Stimulated activated CD4-positive, alpha-beta T cell treated with anti-CD3 and anti-CD28 coated beads, TNF-alpha, amount 100 ng/mL, for 4 hours (primary cell): ENCODE measurements at places on chromosomes 2 and 18.

GRCh38 chr2:111072220-111072871 is 48.4 kb upstream of the BCL2L11 start:
- no peak for DNase-seq

- no peak for DNase-seq
Observed at GRCh38 chr2:83826577-83826976, 632.5 kb downstream of the SUCLG1 start.

GRCh38 chr18:53408271-53408670 is 816.2 kb downstream of the MBD2 start:
- no peak for DNase-seq

DNA sequence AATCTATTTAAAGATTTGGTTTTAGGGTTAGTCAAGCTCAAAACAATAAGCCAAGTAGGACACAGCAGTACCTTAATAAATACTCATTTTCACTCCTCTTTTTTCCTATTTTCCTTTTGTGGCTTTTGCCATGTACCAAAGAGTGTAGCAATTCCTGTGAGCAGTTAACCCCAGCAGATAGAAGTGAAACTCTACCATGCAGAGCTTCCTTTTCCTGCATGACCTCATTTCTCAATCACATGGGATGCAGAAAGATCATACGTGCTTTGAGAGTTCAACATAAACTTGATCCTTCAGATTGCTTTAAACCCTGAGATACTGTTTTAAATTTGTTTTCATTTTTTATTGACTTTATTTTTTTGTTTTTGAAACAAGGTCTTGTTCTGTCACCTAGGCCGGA is 99.1 kb upstream of the ARHGAP15 start:
- DNase-seq: no peak

DNA sequence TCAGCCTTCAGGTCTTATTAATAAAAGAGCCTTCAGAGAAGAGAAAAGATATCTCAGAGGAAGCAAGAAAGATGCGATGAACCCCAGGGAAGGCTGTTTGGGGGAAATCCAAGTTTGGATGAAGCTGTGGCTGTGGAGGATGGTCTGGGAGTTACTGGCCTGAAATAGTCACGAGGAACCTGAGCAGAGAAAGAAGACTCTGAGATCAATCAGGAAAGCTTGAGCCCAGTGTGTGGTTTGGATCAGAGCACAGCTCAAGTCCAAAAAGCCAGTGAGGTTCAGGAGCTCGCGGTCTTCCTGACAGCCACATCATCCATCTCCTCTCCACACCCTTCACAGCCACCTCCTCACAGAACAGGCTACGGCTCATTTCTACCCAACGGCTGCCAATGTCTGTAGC is 87.4 kb upstream of the SERPINE2 start:
- no peak for DNase-seq

- no peak for DNase-seq
Observed at GRCh38 chr18:45510656-45511055, 104.6 kb upstream of the SLC14A2 start.

DNA sequence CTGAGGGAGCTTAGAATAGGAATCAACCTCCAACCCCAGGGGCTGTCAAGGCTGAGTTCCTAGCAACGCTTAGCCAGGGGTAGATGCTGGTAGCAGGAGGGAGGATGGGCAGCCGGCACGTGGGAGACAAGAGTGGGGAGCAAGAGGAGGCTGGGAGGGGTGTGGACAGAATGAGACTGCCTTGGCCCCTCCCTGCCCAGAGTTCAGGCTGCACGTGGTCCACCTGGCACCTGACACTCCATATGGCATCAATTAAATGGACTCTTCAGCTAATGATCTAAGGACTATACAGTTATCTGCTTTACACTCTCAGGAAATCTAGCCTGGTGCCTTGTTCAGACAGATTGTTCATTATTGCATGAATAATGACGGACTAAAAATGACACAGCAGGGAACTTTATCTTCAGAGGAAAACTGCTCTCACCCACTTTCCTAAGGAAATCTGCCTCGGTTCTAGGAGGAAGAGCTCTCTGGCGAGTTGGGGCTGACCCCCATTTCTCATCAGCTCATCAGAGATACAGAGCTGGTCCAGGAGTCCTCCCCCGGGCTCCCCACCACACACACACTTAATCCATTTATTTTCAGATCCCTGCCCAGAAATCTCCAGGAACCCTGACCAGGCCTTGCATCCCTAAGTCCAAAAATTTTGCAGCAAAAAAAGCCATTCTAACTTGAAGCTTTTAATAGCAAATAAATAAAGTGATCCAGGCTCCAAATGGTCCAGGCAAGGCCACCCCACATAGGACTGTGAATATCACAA is 102.1 kb upstream of the CDC42EP3 start:
- no peak for DNase-seq

GRCh38 chr2:238228700-238229099 is 11.1 kb downstream of the HES6 start:
- DNase-seq: no peak

DNA sequence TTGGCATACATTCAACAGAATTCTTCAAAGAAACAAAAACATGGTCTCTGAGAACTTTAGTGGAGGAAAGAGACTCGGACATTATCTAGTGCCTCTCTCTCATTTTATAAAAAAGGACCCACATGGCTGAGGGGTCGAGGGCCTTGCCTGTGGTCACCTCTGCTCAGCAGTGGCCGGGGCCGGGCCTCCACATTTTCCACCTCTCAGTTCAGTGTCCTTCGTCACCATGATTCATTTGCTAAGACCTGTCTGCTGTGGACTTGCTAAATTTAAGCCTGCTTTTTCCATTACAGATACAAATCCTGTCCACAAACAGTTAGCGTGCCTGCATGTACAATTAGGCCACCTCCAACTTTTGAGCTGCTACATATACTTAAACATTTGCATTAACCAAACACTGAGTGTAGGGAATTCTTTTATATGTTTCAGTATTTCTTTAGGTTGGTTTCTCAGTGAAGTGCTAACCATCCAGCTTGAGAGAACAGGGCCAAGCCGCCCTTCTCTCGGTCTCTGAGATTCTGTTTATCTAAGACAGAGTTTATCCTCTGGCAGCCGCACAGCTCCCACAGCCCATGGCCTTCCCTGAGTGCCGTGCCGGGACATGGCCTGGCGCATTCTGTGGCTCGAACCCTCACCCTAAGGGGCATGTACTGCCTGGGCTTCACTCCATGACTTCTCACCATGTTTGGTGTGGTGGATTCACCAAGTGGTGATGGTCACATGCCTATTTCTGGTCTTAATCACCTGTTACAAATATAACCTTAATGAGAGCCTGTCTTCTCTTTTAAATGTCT is 46.2 kb downstream of the COA5 start:
- DNase-seq: no peak

GRCh38 chr2:111936881-111937280 is 38.5 kb downstream of the MERTK start:
- DNase-seq: no peak

- no peak for DNase-seq
Observed at GRCh38 chr2:24461685-24462084, 29.4 kb upstream of the NCOA1 start.

DNA sequence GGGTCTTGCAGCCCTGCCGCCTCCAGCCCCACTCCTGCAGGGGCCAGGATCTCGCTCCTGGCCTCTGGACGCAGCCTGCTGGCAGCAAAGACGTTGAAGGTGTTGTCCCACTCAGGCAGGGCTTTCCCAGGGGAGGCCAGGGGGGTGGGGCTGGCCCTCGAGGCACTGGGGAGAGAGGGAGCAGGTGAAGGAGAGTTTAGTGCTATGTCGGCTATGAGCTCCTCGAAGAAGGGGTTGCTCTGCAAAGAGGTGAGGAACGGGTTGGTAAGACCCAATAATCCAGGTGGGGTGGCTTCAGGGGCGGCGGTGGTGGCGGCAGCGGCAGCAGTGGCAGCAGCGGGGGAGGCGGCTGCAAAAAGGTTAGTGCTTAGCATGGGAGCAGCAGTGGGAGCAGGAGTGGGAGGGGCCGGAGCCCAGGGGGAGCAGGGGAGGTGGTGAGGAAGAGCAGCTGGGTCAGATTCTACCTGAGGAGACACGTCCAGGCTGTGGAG is 9.7 kb upstream of the SFXN5 start:
- DNase-seq: no peak

- no peak for DNase-seq
Observed at GRCh38 chr18:1663879-1664705, 759.4 kb downstream of the ADCYAP1 start.

GRCh38 chr2:182023235-182023634 is 37.6 kb downstream of the PPP1R1C start:
- DNase-seq: no peak

DNA sequence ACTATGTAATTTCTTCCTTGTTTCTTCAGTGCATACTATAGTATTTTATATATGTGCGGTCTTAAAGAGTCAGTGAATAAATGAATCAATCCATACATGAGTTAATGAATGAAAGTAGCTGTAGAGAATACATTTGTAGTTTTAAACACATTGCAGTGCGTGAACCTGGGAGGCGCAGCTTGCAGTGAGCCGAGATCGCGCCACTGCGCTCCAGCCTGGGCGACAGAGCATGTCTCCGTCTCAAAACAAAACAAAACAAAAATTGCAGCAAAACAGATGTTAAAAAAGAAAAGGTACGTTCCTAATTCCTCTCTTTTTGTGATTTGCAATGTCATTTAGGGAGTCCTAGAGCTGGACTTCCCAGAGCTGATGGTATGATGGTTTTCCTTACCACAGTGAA is 1144.8 kb upstream of the FANCL start:
- no peak for DNase-seq

GRCh38 chr2:173282795-173283545 is 71.7 kb upstream of the CDCA7 start:
- DNase-seq: no peak

- DNase-seq: no peak
Observed at GRCh38 chr18:58314284-58314683, 270.3 kb downstream of the NEDD4L start.

DNA sequence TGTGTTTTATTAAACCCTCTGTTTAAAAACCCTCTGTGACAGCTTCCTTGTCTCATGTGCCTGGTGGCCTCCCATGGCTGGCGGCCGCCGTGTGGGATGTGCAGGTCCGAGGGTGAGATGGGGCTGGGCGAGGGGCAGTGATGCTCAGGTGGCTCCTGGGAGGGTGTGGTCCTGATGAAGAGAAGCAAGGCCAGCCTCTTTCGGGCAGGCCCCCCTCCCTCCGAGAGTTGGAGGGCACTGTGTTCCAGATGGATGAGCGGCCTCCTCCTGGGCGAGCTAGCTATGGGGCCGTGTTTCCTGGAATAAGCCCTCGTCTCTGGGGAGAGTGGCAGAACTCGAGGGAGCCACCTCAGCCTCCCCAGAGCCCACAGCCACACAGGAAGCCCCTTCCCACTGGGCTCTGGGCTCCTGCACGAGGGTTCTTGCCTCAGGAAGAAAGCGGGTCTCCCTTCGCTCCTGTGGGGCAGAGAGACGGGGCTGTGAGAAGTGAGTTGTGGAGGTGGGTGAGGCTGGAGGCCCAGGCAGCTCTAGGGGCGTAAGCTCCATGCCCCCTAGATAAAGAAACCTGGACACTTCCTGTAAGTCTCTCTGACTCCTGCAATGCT is 72.1 kb downstream of the ASB1 start:
- DNase-seq: no peak

- DNase-seq: no peak
Observed at GRCh38 chr2:25257032-25257552, 84.6 kb downstream of the DNMT3A start.

- DNase-seq: no peak
Observed at GRCh38 chr2:197677056-197677455, 1.7 kb upstream of the RFTN2 start.

DNA sequence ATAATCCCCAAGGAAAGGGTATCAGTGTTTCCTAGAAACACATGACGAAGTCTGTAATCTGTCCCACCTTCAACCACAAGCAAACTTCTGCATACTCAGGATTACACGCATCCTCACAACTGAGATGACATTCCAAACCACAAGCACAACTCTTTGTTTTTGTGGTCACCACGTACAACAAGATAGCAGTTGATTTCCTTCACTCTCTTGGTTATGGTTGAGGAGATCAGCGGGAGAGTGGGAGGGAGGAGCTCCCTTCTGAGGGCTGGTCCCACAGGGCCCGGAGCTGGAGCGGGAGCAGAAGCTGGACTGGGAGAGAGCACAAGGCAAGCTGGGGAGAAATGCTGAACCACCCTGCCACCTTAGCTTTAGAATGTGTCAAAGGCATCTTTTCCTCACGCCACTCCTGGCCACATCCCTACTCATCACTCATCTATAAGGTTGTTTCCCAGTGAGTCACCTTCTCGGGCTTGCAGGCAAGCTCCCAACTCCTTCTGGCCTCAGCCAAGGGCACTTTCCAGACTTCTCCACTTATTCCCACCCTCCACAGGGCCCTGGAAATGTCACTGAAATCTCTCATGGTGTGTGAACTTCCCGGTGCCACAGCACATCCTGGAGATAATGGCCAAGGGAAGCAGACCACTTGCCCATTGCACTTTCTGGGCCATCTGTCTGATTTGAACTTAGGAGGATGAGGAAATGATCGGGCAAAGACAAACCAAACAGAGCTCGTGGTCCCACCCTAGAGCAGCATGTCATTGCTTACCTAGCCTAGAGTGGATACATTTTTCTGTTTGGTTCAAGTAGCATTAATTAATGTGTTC is 98.9 kb upstream of the LGALSL start:
- DNase-seq: no peak

DNA sequence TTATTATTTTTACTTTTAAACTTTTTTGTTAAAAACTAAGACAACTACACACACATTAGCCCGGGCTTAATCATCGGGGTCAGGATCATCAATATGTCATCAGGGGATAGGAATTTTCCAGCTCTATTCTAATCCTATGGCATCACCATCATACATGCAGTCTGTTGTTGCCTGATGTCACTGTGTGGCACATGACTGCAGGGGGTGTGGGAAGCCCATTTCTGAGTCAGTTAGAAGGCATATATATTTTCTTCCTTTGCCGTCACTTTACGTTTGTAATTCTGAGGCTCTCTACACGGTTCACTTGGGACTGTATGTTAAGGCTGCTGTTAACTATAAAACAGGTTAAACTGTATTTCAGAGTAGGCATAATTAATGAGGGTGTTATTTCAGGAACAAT is 144.4 kb upstream of the ITGA6 start:
- DNase-seq: no peak

GRCh38 chr2:9231291-9232165 is 24.9 kb downstream of the ASAP2 start:
- DNase-seq: no peak

- no peak for DNase-seq
Observed at GRCh38 chr2:194380011-194380410, 1277.0 kb upstream of the SLC39A10 start.

- DNase-seq: no peak
Observed at GRCh38 chr18:26868968-26869586, 3.6 kb upstream of the AQP4 start.

DNA sequence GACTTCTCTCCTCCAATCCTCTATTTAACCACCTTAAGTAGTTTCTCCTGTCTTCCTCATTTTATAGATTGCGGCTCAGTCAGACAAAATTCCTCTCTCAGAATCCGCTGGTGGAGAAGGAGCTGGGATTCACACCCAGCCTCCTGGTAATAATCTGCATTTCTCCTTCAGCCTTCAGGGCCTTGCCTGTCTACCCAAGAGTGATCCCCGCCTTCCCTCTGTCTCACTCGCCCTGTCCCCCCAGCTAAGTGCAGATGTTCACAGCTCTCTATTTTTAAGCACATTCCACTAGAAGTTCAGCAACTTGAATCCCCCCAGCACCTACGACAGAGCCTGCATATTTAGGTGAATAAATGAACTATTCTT is 212.5 kb upstream of the HAAO start:
- DNase-seq: no peak
